ENCODE measurements at places on chromosomes 3 and 15.

- no peak for DNase-seq
These were observed 8.8 kb downstream of the ARID3B start for GRCh38 chr15:74549816-74550215.

DNA sequence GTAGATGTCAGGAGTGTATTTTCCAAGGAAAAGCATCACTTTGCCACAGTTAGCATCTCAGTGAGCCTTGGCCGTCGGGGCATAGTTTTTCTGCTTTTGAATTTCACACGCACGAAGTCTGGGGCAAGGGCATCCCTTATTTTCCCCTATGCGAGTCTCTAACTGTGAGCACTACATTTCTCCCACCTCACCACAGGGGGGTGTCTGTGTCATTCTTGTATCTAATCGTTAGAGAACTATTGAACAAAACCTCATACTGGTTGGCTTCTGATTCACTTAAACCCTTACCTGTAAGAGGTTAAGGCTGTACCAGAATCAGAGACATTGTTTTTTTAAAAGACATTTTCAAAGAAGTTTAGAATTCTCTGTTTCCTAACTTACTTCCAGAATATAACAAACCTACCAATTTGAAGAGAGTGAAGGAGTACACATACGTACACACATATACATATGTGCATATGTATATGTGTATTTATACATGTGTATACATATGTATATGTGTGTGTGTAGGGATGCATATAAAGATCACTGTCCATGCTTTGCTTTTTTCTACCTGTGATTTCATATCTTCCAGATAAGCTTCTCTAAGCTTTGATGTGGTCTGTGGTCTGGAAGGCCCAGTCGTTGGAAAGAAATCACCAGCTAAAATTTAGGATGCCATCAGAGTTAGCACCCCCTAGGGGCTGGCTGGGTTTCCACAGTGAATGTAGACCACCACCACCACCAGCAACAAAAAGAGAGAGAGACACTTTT, 49.4 kb downstream of the MYZAP start:
- no peak for DNase-seq

GRCh38 chr15:59644756-59645155, 12.6 kb downstream of the GTF2A2 start:
- DNase-seq = no peak

- DNase-seq = no peak
These were observed 44.3 kb upstream of the FLNB start for GRCh38 chr3:57963811-57964346.

DNA sequence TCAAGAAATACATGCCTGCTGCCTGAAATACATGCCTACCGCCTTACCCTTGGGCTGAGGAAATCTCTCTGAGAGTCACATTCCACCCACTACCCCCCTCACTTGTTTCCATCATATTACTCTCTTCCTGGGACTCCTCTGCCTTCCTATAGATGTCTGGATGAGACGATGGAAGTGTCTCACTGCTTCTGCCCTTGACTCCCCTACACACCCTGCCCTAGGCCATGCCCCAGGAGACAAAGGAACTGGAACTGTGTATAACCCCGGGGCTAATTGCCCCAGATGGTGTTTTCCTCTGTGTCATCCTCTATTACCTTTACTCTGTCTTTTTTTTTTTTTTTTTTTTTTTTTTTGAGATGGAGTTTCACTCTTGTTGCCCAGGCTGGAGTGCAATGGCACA, 102.0 kb downstream of the GTPBP8 start:
- DNase-seq = no peak

DNA sequence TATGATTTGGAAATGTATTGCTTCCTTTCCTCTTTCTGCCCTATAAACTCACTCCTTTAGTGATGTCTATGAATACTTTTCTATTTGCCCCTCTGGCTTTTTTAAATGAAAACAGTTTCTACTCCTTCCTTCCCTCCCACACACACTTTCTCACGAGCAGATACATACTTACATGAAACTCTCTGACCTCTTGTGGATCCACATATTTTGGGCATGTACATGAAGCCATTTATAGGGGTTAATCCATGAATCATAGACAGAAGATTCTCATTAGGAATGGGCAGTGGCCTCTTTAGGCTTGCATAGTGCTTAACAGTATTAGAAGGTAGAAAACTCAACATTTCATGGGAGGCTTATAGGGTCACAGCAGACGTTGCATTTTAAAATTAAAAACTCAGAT, 24.8 kb downstream of the ANAPC13 start:
- DNase-seq = no peak

DNA sequence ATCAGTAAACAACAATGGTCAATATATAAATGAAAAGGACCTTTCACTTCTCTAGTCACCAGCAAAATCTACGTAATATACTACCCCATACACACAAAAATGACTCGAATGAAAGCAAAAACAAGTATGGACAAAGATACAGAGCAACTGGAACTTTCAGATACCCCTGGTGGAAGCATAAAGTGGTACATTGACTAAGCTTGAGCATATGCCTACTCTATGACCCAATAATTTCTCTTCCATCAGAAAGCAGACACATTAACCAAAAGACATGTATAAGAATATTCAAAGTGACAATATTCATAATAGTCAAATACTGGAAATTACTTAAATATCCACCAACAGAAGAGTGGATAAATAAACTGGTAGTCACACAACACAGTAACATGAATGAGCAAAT, 86.0 kb downstream of the EFL1 start:
- DNase-seq = no peak

DNA sequence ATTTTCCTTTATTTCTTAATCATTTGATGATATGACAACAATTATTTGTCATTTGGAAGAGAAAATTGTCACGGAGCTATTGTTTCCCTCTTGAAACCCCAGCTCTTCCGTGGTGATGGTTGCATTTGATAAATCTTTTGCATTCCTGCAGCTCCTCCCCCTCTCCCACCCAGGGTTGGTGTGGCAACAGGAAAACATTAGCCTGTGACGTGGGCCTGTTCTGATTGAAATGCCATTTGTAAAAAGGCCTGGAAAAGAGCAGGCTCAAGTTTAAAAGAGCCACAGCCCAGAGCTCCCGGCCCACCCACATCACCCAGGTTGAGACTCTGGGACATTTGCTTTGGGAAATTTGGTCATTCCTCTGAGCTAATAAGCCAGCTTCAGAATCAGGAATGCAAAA, 282.5 kb downstream of the RPLP1 start:
- no peak for DNase-seq

GRCh38 chr3:5384557-5385236, 197.2 kb downstream of the EDEM1 start:
- DNase-seq = no peak

GRCh38 chr3:88896026-88896425, 211.4 kb upstream of the EPHA3 start:
- no peak for DNase-seq

GRCh38 chr3:36393563-36393962, 13.3 kb downstream of the STAC start:
- DNase-seq = no peak

DNA sequence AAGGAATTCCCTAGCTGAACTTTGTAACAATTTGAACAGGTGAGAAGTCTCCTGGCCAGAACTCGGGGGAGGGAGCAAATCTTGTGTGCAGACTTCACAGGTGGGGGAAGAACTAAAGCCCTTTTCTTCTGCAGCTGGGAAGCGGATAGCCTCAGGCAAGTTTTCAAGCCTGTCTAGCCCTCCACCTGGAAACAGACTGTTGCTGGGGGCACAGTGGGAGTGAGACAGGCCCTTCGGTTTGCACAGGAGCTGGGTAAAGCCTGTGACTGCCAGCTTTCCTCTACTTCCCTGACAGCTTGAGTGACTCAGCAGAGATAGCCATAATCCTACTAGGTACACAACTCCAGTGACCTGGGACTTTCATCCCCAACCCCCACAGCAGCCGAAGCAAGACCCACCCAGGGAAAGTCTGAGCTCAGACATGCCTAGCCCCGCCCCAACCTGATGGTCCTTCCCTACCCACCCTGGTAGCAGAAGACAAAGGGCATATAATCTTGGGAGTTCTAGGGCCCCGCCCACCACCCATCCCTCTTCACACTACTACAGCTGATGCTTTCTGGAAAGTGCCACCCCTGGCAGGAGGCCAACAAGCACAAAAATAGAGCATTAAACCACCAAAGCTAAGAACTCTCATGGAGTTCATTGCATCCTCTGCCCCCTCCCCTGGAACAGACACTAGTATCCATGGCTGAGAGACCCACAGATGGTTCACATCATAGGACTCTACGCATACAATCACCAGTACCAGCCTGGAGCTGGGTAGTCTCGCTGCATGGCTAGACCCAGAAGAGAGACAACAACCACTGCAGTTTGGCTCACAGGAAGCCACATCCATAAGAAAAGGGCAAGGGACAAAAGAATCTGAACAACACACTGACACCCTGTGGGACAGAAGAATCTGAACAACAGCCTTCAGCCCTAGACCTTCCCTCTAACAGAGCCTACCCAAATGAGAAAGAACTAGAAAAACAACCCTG, 479.0 kb downstream of the RAP2B start:
- no peak for DNase-seq

GRCh38 chr3:131200636-131201199, 174.0 kb downstream of the NEK11 start:
- no peak for DNase-seq

GRCh38 chr15:31360843-31361763, 34.5 kb downstream of the KLF13 start:
- DNase-seq = no peak

All from 8988T (cell line).